ENCODE measurements at places on chromosomes 5 and 9.

DNA sequence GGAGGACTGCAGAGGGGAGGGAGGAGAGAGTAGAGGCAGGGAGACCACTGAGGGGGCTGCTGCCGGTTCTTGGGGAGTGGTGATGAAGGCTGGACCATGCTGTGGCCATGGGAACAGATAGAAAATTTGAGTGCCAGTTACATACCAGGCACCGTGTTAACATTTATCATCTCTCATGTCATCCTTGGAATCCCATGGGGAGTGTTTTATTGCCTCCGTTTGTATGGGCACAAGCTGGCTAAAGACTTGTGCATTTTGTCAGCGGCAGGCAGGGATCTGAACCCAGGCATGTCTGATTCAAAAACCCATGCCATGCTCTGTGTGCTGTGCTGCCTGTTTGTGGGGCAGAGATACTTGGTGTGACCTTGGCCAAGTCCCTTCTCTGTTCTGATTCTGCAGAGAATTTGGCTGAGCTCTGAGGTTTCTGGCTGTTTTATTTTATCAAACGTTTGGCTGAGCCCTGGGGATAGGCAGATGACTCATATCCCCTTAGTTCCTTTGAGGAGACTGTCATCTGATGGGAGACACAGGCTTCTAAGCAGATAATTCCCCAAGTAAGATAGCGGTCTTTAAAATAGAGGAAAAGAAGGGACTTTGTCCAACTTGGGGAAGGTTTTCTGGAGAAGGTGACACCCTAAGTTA lies 22.2 kb downstream of the COL27A1 start:
- no peak for DNase-seq

DNA sequence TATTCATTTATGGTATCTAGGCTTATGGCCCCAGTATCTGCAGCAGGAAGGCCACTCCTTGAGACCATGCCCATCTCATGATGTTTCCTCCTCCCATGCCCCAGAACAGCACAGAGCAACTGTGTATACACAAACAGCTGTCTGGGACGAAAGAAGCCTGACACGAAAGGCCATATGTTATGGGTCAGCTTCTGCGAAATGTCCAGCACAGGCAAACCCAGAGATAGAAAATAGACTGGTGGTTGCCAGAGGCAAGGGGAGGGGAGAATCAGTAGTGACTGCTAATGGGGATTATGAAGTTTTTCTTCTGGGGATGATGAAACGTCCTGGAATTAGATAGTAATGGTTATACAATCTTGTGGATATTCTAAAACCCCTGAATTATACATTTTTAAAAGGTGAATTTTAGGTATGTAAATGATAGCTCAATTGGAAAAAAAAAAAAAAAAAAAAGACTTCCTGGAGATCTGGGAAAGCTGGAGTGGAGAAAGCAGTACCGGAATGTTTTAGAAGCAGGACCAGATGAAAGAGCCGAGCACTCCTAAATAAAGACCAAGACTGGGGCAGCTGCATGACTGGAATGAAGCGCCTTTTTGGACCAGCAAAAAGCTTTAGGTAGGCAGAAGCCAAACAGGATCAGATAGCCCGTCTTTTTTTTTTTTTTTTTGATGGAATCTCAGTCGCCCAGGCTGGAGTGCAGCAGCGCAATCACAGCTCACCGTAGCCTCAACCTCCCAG lies 29.2 kb downstream of the PCDHGC5 start:
- no peak for DNase-seq

- DNase-seq, result no peak
Observed at GRCh38 chr5:110258460-110259216, 467.8 kb downstream of the TMEM232 start.

DNA sequence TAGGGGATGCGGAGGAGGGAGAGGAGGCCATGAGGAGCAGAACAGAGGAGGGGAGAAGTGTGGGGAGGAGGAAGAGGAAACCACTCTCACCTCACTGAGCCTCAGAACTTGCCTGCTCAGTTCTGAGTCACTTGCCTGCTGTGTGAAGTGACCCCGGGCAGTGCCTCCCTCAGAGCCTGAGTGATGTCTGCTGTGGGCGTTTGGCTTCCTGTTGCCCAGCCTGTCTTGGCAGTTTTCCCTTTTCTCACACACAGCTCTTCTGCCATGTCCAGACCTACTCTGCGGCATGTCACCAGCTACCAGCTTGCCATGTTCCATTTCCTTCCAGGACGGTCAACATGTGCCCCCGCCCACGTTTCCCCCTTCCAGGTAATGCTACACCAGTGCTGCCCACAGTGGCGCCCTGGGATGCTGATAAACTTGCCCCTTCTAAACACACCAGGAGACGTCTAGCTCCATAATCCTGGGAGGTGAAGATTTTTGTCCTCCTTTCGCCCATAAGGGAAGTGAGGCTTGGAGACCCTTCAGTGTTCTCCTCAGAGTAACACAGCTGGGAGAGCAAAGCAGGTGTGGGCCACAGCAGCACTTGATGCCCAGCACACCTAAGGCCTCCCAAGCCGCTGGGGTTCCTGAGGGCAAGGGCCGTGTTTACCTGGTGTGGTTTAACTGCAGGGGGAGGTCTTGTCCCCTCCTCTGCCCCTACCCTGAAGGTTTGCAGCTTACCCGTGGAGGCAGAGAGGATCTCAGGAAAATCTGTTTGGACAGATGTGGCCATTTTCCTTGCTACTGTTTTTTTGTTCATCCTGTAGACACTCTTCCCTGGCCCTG lies 63.8 kb upstream of the RNF130 start:
- DNase-seq, result no peak

- DNase-seq, result no peak
Observed at GRCh38 chr5:179303451-179304200, 41.6 kb downstream of the ADAMTS2 start.

GRCh38 chr5:120139039-120139438 lies 325.1 kb upstream of the PRR16 start:
- DNase-seq, result no peak

GRCh38 chr5:140806834-140807775 lies at the start of gene PCDHA4:
PCDHA4 (plus strand) TSS chr5:140807068.
- no peak for DNase-seq

GRCh38 chr9:19648672-19649071 lies 140.2 kb downstream of the SLC24A2 start:
- no peak for DNase-seq

DNA sequence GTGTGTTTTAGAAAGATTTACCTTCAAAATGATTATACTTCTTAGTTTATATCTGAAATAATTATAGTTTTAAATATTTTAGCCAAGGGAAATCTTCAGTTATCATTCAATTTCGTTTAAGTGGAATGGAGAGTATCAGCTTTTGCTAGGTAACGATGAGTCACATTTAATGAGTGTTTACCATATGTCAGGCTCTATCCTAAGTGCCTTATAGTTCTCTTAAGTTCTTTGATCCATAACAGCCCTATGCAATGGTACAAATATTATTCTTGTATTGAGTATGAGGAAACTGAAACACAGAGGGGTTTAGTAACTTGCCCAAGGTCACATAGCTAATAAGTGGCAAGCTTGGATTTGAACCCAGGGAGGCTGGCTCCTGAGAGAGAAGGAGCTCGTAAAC lies 37.5 kb upstream of the SHB start:
- no peak for DNase-seq

DNA sequence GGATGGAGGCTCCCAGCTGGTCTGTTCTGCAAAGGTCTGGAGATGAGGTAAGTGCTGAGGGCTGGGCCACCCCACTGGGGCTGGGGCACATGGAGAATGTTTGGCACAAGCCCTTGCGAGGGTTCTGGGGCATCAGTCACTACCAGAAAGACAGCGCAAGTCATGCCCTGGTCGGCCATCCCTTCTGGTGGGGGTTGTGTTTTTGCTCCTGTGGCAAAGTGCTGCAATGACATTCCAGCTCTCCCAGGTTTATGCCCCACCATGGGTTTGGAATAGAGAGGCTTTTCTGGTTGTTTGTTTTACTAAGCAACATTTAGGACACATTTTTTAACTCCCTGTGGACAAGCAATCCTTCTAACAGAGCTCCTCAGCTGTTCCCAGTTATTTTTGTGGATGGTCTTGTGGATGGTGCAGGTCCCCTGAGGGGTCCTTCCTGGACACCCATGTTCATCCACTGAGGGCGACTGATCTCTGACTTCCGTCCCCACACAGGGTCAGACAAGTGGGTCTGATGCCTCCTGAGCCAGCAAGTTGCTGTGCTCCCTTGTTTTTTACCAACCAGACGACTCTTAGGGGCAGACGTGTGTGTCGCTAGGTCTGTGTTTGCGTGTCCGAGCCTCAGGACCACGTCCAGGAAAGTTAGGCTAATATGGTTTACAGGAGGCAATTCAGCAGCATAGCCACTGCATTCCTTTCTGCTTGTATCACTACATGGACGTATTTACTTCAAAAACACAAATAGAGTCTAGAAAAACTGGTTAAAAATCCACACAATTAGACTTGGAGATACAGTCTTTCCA lies 64.9 kb upstream of the ECM2 start:
- no peak for DNase-seq

DNA sequence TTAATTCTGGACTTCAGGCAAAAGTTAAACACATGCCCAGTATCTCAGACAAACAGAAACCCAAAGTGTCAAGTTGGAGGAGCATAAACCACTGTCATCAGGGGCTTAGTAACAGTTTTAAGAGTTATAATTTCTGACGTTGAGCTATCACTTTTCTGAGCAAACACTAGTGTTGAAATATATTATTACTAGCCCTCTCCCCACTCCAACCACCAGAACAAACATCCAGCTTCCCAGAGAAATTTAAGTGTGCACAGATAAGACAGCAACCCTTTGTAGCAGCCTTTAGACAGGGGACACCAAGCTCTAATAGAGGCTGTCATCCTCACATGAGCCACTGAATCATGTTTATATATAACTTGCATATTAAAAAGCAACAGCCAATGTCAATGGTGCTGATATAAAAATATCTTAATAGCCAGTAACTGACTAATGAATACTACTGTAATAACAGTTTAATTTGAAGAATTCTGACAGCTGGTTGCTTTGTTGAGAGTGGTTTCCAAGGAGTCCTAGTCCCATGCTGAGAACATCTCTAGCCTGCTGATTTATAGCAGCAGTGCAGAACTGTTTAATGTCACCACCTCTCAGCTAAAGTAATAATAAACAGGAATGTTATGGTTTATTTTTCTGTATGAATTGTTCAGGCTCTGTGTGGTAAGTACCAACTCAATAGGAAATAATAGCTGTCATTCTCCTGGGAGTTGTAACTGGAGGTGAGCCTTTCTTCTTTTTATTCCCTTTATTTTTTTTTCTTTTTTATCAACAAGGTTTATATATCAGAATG lies 528.7 kb upstream of the ZNF608 start:
- DNase-seq, result no peak

GRCh38 chr5:108560581-108560980 lies 178.7 kb upstream of the FBXL17 start:
- no peak for DNase-seq

GRCh38 chr5:154849264-154849785 lies 1.1 kb downstream of the FAXDC2 start:
- DNase-seq, result no peak

DNA sequence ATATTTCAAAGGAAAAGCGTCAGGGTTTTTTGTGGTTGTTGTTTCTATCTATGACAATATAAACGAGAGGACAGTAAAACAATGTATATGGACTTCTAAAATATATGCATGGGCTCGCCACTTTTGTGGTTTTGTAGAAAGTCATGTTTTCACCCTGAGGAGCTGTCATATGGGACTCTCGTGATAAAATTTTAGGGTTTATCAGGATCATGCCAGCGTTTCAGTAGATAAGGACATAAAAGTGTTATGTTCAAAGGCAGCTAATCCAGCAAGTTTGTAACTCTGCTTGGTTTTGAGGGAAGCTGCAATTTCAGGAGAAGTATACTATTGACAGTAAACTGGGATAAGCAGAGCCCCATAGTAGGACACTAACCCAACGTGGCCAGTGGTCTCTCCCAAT lies 120.3 kb downstream of the CDC42SE2 start:
- no peak for DNase-seq

- no peak for DNase-seq
Observed at GRCh38 chr9:8677741-8678140, 878.2 kb upstream of the DMAC1 start.

DNA sequence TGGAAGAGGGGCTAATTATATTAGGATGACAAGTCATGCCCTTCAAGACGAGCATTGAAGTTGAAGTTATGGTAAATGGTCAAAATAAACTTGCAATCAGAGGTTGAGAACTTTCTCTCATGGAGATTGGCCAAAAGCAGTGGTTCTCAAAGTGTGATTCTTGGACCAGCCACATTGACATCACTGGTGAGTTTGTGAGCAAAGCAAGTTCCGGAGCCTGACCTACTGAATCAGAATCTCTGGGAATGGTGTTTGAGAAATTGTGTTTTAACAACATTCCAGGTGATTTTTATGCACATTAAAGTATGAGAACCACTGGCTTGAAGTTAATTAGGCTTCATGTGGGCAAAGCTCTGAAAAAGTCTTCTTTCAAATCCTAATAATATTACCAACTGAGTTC lies 403.5 kb downstream of the ZSWIM6 start:
- no peak for DNase-seq

- no peak for DNase-seq
Observed at GRCh38 chr5:130077007-130077406, 172.7 kb downstream of the CHSY3 start.

GRCh38 chr9:13071921-13072320 lies 207.6 kb downstream of the MPDZ start:
- DNase-seq, result no peak

GRCh38 chr9:85516455-85516854 lies 225.3 kb downstream of the AGTPBP1 start:
- DNase-seq, result no peak
